ENCODE measurements at places on chromosomes 4 and X. TPM values are rescaled to one million over a fixed set of nuclear protein-coding genes. Genes with fewer than 3 reads are reported as not detected.

PDCL2 gene
- total RNA-seq, result not detected

MAGEC3 gene
- total RNA-seq, result not detected

DNA sequence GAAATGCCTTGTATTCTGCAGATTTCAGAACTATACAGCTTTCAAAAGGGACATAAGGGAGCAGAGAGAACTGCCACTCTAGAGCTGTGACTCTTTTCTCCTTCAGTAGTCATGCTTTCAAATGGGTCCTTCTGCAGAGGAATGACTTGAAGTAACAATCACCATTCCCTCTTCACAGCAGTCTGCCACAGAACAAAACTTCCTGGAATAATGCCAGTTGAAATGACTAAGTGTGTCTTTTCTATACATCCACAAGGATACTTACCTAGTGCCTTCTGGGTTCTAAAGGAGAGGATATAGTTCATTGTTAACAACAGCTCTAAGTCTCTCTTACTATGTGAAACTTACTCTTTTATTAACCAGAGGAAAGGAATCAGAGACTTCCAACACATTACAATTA is 515.4 kb upstream of the ATOH1 start:
- DNase-seq, result peak; percentile 3
- H3K27me3 ChIP-seq, result no peaks in the 10 kb centered on the region
- H3K4me3 ChIP-seq, result no peak overlapping the region

SLC30A9 gene
- total RNA-seq, result 56.5 TPM

POF1B gene
- not detected for total RNA-seq
